ENCODE measurements at places on chromosomes 5 and 9.

DNA sequence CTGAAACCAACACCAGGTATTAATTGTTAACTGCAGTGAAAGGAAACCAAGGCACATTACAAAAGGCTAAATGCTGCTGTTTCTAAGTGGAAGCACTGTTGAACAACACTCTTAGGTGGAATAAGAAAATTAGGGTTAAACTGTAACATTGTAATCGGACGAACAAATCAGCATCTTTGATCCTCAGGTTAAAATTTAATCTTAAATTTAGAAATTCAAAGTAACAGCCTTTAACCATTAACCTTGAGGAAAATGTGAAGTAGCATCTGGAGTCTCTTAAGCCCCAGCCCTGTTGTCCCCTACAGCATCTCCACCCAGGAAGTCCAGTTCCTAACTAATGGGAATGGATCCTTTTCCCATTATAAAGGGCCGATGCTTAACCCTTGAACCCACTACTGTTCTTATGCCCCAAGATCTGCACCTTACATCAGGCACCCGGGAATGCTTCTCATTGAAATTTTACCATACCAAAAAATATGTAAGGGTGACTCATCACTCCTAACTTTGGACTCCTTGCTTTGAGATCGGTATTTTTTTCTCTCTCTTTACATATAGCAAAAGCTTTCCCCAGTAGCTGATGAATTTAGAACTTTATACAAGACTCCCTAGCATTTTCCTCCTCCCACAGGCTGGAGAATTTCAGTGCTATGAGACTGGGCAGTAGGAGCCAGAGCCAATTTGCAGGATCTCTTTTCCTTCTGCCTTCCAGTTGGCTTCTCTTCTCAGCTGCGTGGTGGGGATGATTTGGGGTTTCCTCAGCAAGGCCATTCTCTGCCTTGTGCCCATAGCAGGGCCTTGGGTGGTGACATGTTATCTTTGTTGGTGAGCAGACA lies 32.0 kb upstream of the ITGA2 start:
- DNase-seq = no peak

GRCh38 chr5:108788142-108788541 lies 40.4 kb downstream of the FER start:
- DNase-seq = no peak

GRCh38 chr9:124632077-124632621 lies 125.0 kb upstream of the NR5A1 start:
- DNase-seq = no peak

- no peak for DNase-seq
Measured at GRCh38 chr9:92499701-92500100, 17.4 kb upstream of the ASPN start.

GRCh38 chr9:70832492-70832891 lies 288.9 kb downstream of the TRPM3 start:
- DNase-seq = no peak

- DNase-seq = no peak
Measured at GRCh38 chr9:26261503-26262330, 583.5 kb upstream of the TUSC1 start.

DNA sequence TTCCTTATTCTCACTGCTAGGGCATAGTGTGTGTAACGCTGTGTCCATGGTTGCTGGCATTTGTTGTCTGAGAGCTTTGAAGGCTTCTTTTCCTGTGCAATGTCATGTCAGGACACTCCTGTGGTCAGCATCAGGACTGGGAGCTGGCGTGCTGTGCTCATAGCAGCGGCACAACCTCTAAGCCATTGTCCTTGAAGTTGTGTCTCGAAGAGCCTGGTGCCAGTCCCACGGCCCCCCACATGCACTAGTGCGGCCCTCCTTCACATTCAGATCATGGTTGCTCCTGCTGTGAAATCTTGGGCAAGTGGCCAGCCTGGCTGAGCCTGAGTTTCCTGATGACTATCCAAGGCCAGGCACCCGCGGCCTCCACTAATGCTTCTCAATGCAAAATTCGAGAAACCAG lies 32.4 kb downstream of the PDZD2 start:
- DNase-seq = no peak

DNA sequence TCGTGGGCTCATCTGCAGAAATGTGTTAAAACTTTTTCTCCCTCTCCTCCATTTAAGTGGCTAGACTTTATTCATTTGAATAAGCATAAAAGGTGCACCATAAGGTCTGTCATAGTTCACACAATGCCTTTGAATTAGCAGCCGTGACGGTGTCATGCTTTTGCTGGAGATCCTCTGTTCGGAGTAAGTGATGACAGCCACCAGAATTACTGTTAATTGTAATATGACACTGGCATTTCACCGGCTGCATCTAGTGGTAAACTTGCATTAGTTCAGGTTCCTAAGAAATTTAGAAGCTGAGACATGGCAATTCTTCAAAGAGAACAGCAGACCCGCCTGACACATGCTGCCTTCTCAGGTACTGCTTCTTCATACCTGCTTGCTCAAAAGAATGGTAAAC lies 241.7 kb downstream of the EBF1 start:
- no peak for DNase-seq

- DNase-seq = no peak
Measured at GRCh38 chr5:65356274-65356673, 125.4 kb downstream of the ADAMTS6 start.

- no peak for DNase-seq
Measured at GRCh38 chr5:132669455-132669820, 4.4 kb upstream of the IL4 start.

DNA sequence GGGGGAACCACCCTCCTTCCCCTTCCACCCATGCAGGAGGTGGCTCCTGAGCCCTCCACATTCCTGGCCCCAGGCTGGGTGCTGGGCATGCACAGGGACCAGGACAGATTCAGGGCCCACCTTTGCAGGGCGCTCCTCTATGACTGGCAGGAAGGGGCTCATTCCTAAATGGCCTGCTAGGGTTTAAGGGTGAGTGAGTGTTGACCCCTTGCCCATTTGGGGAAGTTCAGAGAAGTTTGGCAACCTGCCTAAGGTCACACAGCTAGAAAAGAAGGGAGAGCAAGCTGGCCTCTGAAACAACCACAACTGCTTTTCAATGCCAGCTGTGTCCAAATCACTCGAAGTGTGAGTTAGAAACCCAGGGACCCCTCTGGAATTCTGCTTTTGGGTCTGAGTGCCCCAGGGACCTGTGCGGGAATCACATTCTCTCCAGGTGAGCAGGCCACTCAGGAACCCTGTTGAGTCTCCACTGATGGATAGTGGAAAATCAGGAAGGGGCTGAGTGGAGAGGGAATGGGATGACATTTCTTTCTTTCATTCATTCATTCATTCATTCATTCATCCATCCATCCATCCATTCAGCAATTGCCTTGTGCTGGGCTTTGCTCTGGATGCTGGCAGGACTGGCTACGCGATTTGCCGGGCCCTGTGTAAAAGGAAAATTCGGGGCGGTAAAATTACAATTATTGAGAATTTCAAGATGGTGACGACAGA lies 191.9 kb downstream of the C9orf50 start:
- no peak for DNase-seq

DNA sequence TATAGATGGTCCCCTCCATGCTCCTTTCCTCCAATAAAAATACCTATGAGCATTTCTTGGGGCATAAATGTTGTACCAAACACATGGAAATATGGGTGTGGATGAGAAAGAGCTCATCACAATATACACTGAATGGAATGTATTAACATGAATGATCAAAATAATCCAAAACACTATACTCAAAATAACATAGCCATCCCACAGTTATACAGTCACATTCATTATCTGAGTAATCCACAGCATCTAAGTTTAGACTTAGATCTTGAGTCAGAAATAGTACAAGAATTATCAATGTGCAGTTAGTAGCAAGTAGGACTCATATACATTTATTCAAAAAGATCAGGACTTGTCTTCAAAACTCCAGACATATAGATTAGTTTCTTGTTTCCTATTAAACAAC lies 175.2 kb upstream of the NREP start:
- no peak for DNase-seq

DNA sequence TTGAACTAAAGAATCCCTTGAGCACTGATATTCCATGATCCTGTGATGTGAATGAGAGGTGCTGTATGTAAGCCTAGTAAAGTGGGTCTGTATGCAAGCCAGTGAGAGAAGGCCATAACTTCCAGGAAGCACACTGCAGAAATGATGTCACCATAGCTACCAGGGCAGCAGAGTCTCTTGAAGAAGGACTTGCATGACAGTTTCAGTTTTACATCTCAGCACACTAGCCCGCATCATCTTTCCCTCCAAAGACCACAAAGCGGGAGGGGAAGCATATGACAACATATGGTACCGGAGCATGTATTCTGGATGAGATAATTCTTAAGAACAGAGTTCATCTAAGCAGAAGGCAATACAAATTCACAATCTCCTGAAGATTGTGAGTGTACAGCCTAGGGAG lies 37.6 kb upstream of the MAST4 start:
- DNase-seq = no peak

Measured in activated effector memory CD4-positive, alpha-beta T cell treated with Interleukin-2 at 50 U/mL for 16 hours (primary cell).